Ovary (tissue), 10 donors: ENCODE measurements at places on chromosomes 1 and 21. TPM values are rescaled to one million over a fixed set of nuclear protein-coding genes. Genes with fewer than 3 reads are reported as not detected.
A peak's percentile ranks its signal among the peaks of the same experiment; 100 is the strongest.

DNA sequence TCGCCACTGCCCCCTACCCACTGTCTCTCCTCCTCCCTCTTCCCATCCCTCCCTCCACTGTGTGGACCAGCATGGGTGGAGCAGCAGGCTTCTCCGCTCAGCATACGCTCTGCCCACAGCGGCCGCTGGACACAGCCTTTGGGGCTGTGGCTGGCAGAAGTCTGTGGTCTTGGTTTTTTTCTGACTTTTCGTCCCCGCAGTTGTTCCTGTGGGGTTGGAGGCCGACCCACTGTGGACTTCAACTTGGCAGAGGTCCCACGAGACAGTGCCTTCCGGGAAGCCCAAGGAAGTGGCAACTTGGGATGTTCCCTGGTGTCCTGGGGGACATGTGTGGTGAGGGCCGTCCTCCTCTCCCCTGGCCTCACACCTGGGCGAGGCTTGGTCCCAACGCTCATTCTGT, 162.5 kb upstream of the C1orf174 start:
- no peaks in the 10 kb centered on the region for H3K4me1 ChIP-seq
- no peaks in the 10 kb centered on the region for H3K27me3 ChIP-seq
- no peaks in the 10 kb centered on the region for H3K36me3 ChIP-seq

GRCh38 chr21:34148419-34148804, 75.0 kb downstream of the MRPS6 start:
- H3K4me3 ChIP-seq, result no peak overlapping the region
- H3K4me1 ChIP-seq, result peaks cover 6% of the 10 kb centered on the region
- H3K27ac ChIP-seq, result no peak overlapping the region
- no peaks in the 10 kb centered on the region for H3K36me3 ChIP-seq
- no peak for DNase-seq

GRCh38 chr1:15692121-15692682, 8.1 kb downstream of the PLEKHM2 start:
- no peaks in the 10 kb centered on the region for H3K36me3 ChIP-seq
- no peak overlapping the region for H3K27ac ChIP-seq
- no peak for DNase-seq
- H3K4me1 ChIP-seq, result peaks cover 5% of the 10 kb centered on the region
- H3K4me3 ChIP-seq, result no peak overlapping the region

- H3K27me3 ChIP-seq, result no peaks in the 10 kb centered on the region
- no peaks in the 10 kb centered on the region for H3K36me3 ChIP-seq
- H3K4me1 ChIP-seq, result peaks cover 5% of the 10 kb centered on the region
- no peak overlapping the region for H3K4me3 ChIP-seq
- DNase-seq, result no peak
Observed at GRCh38 chr1:42260376-42261070, 74.5 kb downstream of the FOXJ3 start.

DNA sequence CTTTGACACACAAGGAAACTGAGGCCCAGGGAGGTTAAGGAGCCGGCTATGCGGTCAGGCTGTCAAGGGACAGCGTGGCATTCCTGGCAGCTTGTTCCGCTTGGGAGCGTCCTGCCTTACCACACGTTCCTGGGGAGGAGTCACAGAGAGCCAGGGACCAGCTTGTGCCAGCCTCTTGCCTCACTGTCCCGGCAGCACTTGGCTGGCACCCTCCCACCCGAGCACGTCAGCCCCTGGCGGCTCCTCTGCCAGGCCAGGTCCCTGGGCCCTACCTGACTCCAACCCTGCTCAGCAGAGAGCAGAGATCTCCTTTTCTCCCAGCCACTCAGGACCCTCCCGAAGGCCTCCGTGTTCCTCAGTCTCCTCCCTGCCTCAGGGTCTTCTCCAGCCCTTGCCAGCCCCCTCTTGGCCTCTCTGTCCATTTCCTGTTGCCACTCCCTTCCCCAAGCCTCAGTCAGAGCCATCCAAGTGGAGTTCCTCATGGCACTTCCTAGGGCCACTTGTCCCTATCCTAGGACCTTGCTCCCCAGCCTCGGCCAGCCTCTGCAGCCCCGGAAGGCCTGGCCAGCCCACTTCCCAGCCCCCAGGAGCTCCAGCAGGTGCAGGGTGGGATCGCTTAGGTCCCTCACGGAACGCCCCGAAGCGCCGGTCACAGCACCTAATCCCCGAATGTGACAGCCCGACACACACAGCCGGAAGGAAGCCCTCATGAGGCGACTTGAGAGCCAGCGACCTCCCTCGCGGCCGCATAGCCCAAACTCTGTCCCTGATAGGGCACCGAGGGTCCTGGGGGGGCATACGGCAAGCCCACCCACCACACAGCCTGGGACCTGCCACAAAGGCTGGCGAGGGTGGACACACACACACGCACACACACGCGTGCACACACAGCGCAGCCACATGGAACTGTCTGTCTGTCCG, 130.3 kb downstream of the CASZ1 start:
- DNase-seq, result no peak
- no peak overlapping the region for H3K27ac ChIP-seq
- no peaks in the 10 kb centered on the region for H3K36me3 ChIP-seq
- peaks cover 9% of the 10 kb centered on the region for H3K4me1 ChIP-seq

GRCh38 chr1:18343581-18343980, 137.1 kb upstream of the KLHDC7A start:
- no peaks in the 10 kb centered on the region for H3K27me3 ChIP-seq
- no peaks in the 10 kb centered on the region for H3K4me1 ChIP-seq
- H3K4me3 ChIP-seq, result no peak overlapping the region
- no peak for DNase-seq
- H3K36me3 ChIP-seq, result no peaks in the 10 kb centered on the region
- H3K27ac ChIP-seq, result no peak overlapping the region

DNA sequence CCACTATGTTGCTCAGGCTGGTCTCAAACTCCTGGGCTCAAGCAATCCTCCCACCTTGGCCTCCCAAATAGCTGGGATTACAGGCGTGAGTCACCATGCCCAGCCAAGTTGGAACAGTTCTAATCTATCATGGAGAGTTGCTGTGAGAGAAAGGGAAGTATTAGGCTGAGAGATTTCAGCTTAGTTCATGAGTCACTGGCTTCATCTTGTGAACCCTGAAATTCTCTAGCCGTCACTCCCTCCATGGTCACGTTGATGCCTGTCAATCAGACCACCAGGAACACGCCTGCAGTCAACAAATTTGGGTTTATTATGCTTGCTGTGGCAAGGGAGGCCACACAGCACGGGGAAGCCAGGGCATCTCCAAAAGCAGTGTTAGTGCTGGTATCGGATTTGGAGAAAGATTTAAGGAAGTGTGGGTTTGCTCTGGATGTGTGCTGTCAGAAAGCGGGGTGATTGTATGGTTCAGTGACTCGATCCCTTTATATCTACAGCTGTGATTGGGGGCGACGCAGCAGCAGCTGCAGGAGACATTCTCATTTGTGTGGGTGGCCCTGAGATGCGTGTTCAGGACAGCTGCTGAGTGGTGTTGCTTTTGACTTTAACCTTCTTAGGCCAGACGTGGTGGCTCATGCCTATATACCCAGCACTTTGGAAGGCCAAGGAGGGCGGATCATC, 18.7 kb downstream of the UQCRHL start:
- no peak for DNase-seq
- H3K27ac ChIP-seq, result no peak overlapping the region
- H3K4me3 ChIP-seq, result no peak overlapping the region
- peaks cover 8% of the 10 kb centered on the region for H3K4me1 ChIP-seq
- H3K27me3 ChIP-seq, result no peaks in the 10 kb centered on the region

DNA sequence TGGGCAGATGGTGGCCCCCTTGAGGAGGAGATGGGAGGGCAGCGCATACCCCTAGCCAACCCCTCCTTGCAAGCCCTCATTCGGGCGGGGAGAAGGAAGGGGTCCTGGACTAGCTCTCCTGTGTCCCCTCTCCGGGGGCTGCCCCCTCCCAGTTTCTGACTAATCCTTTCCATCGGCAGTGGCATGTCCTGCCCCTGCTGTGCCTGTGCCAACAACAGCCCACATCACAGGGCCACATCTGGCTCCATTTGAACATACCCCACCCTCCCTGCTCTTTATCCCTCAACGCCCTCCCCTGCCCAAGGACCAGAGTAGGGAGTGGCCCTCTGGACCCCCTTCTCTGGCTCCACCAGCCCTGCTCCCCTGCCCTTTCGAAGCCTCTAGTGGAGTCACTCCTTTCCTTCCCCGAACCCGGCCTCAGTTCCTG, 11.0 kb upstream of the LMNA start:
- H3K4me3 ChIP-seq, result no peak overlapping the region
- peak overlapping the region; percentile 90 for H3K27ac ChIP-seq
- no peaks in the 10 kb centered on the region for H3K36me3 ChIP-seq
- H3K27me3 ChIP-seq, result no peaks in the 10 kb centered on the region
- no peak for DNase-seq
- H3K4me1 ChIP-seq, result peaks cover 40% of the 10 kb centered on the region

- no peak for DNase-seq
- H3K36me3 ChIP-seq, result no peaks in the 10 kb centered on the region
- H3K27ac ChIP-seq, result no peak overlapping the region
- H3K4me1 ChIP-seq, result no peaks in the 10 kb centered on the region
- H3K4me3 ChIP-seq, result no peak overlapping the region
Observed at GRCh38 chr1:189237008-189237407, 1240.7 kb downstream of the BRINP3 start.

- peaks cover 3% of the 10 kb centered on the region for H3K36me3 ChIP-seq
- DNase-seq, result no peak
- H3K4me1 ChIP-seq, result peaks cover 8% of the 10 kb centered on the region
- no peaks in the 10 kb centered on the region for H3K27me3 ChIP-seq
- no peak overlapping the region for H3K27ac ChIP-seq
- H3K4me3 ChIP-seq, result no peak overlapping the region
Observed at GRCh38 chr1:154552036-154552435, 6.4 kb downstream of the UBE2Q1 start.

- no peak overlapping the region for H3K27ac ChIP-seq
- no peaks in the 10 kb centered on the region for H3K36me3 ChIP-seq
- no peak overlapping the region for H3K4me3 ChIP-seq
Observed at GRCh38 chr1:32111789-32112188, 3.9 kb downstream of the KPNA6 start.

DNA sequence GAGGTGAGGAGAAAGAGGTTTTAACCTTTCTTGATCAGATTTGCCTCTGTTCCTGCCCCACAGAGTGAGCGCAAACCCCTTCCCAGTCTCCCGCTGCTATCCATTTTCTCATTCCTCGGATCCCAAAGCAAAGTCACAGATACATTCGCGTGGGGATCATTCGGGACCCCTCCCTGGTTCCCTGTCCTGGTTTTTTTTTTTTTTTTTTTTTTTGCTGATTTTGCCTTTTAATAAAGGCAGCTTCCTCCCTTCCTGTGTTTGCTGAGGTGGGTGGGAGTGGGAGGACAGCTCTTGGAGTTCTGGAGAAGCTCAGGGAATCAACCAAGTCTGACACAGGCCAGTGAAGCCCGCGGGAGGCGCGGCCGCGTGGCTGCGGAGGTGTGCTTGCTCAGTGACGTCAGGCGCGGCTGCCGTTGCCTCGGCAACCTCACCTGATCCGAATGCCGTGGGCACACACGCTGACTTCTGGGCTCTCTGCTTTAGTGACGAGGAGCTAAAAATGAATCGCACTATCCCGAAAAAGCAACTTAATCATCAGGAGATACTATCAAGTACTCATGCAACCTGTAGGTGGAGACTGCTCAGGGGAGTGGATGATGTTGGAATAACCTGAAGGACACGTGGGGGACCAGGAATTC, 106.4 kb downstream of the TBX19 start:
- no peaks in the 10 kb centered on the region for H3K36me3 ChIP-seq
- H3K4me1 ChIP-seq, result peaks cover 3% of the 10 kb centered on the region
- H3K27me3 ChIP-seq, result no peaks in the 10 kb centered on the region
- no peak overlapping the region for H3K27ac ChIP-seq
- H3K4me3 ChIP-seq, result no peak overlapping the region

DNA sequence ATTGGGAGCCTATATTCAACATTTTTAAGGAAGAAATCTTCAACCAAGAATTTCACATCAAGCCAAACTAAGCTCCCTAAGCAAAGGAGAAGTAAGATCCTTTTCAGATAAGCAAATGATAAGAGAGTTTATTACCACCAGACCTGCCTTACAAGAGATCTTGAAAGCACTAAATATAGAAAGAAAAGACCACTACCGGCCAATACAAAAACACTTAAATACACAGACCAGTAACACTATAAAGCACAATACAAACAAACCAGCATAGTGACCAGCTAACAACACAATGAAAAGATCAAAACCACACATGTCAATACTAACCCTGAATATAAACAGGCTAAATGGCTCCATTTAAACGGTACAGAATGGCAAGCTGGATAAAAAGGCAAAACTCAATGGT, 165.4 kb downstream of the MRPL39 start:
- DNase-seq, result no peak
- H3K4me3 ChIP-seq, result no peak overlapping the region
- H3K27me3 ChIP-seq, result no peaks in the 10 kb centered on the region
- no peaks in the 10 kb centered on the region for H3K36me3 ChIP-seq
- H3K27ac ChIP-seq, result no peak overlapping the region
- no peaks in the 10 kb centered on the region for H3K4me1 ChIP-seq

DNA sequence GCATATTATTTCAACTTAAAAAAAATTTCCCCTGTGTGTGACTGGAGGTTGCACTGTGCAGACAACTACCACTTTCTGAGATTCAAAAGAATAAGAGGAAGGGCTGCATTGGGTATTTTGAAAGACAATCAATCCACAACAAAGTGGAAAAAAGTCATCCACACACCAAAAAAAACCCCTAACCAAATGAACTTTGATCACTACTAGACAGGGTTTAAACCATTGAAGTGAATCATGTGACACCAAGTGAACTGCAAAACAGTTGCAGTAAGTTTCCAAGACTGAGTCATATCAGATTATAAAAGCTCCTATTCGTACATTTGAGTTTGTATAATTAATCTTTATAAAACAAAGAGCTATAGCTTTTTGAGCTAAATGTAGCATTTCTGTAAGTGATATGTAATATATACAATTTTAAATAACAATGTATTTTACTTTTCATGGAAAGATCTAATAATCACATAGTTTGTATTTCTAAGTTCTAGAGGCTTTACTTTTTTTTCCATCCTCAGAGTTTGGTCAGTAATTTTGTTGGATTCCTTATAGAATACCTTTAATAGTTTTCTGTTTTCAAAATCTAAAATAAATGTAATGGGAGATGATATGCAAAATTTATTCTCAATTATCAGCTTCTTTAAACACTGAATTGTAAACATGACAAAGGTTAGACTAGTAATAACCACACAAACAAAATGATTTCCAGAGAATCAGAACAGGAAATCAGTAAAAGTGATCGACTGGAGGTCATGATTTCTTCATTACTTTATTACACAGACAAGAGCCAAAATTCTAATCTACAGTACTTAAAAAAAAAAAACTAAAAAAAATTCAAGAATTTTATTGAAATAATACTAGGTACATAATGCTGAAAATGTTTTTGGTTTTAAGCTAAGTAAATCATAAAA, 50.5 kb upstream of the GFI1 start:
- no peaks in the 10 kb centered on the region for H3K27me3 ChIP-seq
- H3K4me1 ChIP-seq, result no peaks in the 10 kb centered on the region
- no peaks in the 10 kb centered on the region for H3K36me3 ChIP-seq
- H3K27ac ChIP-seq, result no peak overlapping the region

GRCh38 chr1:117697220-117697781, 91.5 kb downstream of the TENT5C start:
- H3K27me3 ChIP-seq, result no peaks in the 10 kb centered on the region
- H3K4me1 ChIP-seq, result peaks cover 2% of the 10 kb centered on the region
- DNase-seq, result no peak
- H3K27ac ChIP-seq, result no peak overlapping the region
- no peaks in the 10 kb centered on the region for H3K36me3 ChIP-seq

FCER1A gene
- 0.76 TPM for total RNA-seq

LAX1 gene
- total RNA-seq, result 0.23 TPM

OR2M3 gene
- not detected for total RNA-seq

MAP1LC3C gene
- total RNA-seq, result 3.1 TPM

ACTL8 gene
- not detected for total RNA-seq

VANGL2 gene
- total RNA-seq, result 6.1 TPM

NEK2 gene
- total RNA-seq, result 0.40 TPM

ELAPOR1 gene
- 2.1 TPM for total RNA-seq

JAK1 gene
- total RNA-seq, result 106 TPM

PLEKHG5 gene
- total RNA-seq, result 6.2 TPM

USF1 gene
- total RNA-seq, result 47.8 TPM

MNDA gene
- total RNA-seq, result 2.0 TPM

OR2AJ1 gene
- total RNA-seq, result not detected
